Activated naive CD4-positive, alpha-beta T cell treated with anti-CD3 and anti-CD28 coated beads for 36 hours (primary cell): ENCODE measurements at places on chromosomes 3 and 15.

DNA sequence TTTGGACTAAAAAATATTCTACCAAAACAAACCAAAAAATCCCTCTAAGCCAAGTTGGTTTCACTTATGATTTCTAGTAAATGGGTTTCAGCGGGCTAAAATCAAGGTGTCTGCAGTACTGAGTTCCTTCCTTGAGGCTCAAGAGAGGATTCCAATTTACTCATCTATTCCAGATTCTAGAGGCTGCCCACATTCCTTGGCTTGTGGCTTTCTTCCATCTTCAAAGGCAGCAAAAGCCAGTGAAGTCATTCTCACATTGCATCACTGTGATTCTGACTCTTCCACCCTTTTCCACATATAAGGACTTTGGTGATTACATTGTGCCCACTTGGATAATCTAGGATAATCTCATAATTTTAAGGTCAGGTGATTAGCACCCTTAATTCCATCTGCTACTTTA, 48.1 kb downstream of the DPPA2 start:
- DNase-seq: no peak

DNA sequence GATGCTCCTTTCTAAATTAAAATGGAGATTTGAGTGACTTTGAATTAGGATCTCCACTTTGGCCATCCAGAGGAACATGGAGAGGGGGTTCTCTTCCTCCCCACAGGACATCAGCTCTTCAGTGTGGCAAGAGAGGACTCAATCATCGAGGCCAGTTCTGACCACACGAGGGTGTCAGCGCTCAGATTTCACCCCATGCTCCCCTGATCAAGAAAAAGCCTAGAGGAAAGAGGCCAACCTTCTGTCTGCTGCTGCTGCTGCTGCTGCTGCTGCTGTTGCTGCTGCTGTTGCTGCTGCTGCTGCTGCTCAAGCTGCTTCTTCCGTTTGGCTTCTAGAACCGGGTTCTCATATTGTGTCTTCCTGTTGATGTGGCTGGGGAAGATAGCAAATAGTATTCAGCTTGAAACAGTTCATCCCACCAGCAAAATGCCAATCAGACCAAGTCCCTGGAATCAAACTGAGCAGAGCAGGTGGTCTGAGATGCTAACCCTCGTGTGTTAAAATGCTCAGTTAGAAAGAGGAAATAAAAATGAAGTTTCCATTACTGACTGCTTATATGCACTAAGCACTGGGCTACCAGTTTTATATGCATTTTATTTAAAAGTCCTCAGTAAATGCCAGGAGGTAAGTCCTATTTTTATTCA, 599.0 kb downstream of the MAGI1 start:
- no peak for DNase-seq

- DNase-seq: no peak
Measured at GRCh38 chr3:174352227-174352626, 506.9 kb upstream of the NAALADL2 start.

GRCh38 chr3:121852256-121852655, 17.2 kb downstream of the EAF2 start:
- no peak for DNase-seq

DNA sequence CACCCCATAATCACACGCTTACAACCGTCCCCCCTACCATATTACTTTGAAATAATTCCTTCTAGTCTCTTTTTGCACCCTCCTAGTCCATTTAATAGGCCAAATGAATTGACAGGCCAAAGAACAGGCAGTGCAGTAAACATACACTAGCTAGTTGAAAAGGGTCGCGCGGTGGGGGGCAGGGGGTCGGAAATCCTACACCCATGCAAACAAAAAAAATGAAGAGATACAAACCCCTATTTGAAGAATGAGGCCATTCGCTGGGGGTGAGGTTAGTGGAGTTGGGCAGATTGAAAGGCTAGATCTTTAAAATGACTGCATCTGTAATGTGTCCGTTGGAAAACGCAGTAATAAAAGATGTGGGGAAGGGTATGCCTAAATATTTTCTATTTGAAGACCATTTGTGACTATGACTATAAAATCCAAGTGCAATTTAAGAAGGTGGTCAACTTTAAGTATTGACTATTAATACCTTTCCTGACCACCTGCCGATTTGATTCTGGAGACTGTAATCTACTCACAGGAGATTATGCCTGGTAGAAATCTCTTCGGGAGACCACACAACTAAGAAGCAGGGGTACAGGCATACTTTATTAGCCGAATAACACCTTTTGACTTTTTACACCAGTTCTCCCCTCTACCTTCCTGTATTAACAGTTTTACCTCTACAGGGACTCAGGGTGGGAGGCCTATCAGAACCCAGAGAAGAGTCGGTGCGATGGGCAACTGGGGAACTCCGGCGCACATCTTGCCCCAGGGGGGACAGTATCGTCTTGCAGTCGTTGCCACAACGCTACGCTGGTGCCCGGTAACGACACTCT, 762 bp upstream of the ARL6 start:
- no peak for DNase-seq

- no peak for DNase-seq
Measured at GRCh38 chr3:119340446-119340845, 46.3 kb downstream of the ARHGAP31 start.

- DNase-seq: no peak
Measured at GRCh38 chr3:195421400-195421799, 21.4 kb downstream of the ACAP2 start.

GRCh38 chr15:100140527-100141308, 201.1 kb downstream of the ADAMTS17 start:
- DNase-seq: no peak

GRCh38 chr3:47163169-47164006, 525 bp downstream of the SETD2 start:
- DNase-seq: peak; percentile 59

GRCh38 chr3:189833266-189833665, 202.1 kb downstream of the TP63 start:
- no peak for DNase-seq
